ENCODE measurements at places on chromosomes 5 and 9. TPM values are rescaled to one million over a fixed set of nuclear protein-coding genes. Genes with fewer than 3 reads are reported as not detected.

The MUSK gene
- not detected for total RNA-seq

The ZNF883 gene
- total RNA-seq, result 3.3 TPM

The DAPK1 gene
- total RNA-seq, result 1.9 TPM

The BASP1 gene
- total RNA-seq, result 83.8 TPM

The WDR70 gene
- 25.5 TPM for total RNA-seq

GRCh38 chr5:7584749-7585148 is 188.8 kb downstream of the ADCY2 start:
- no peak for DNase-seq

GRCh38 chr5:171410181-171410580 is 9.3 kb upstream of the FGF18 start:
- no peak for DNase-seq

- peak; percentile 51 for DNase-seq
Observed at GRCh38 chr5:76337953-76338451, 65.1 kb upstream of the IQGAP2 start.

- DNase-seq, result no peak
Observed at GRCh38 chr5:11171236-11171635, 410.2 kb upstream of the DAP start.

DNA sequence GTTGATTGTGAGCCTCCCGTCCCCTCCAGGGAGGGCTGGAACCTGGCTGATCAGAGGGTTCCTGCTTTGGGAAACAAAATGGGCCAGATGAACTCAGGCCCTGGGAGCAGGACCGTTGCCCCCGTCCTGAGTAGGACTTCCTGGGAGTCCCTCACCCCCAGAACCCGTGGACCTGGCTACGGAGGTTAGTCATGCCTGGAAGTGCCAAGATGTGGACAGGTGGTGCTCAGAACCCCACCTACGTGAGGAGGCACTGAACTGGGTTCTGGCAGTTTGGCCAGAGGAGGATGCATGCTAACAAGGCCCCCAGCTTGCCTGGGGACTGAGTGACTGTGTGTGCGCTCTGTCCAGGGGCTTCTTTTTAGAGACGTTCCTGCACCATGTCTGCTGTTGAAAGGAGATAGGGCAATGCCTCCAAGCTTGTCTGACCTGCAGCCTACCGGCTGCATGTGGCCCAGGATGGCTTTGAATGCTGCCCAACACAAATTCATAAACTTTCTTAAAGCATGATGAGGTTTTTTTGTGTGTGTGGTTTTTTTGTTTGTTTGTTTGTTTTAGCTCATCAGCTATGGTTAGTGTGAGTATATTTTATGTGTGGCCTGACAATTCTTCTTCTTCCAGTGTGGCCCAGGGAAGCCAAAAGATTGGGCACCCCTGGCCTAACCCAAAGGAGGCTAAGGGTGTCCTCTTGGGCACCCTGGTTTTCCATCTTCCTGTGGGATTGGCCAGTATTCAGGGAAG is 1.8 kb upstream of the DAB2IP start:
- no peak for DNase-seq

GRCh38 chr5:179313849-179314521 is 31.3 kb downstream of the ADAMTS2 start:
- DNase-seq, result no peak

DNA sequence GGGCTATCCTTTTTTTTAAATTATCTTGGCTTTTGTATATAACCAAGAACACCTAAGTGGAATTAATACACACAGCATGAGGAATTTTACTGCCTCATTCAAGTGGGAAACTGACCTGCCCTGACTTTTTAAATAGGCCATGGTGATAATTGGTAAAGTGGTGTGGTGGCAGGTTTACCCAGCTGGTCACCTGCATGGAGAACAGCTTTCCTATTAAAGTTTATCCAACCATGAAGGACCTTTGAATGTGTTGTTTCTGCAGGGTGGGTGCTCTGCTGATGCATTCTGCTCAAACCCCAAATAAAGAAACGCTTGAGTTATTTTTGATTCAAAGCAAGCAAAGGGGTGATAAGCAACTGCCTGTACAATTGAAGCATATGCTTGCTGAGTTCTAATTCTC is 261.0 kb upstream of the GRIN3A start:
- no peak for DNase-seq

DNA sequence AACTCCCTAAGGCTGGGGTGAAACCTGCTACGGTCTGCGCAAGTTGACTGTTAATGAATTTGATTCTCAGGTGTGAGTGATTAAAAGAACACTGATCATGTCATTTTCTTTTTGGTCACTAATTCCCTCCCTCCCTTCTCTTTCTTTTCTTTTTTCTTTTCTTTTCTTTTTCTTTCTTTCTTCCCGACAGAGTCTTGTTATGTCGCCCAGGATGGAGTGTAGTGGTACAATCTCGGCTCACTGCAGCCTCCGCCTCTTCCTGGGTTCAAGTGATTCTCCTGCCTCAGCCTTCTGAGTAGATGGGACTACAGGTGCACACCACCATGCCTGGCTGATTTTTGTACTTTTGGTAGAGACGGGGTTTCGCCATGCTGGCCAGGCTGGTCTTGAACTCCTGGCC is 2.6 kb downstream of the ANXA1 start:
- no peak for DNase-seq

- DNase-seq, result no peak
Observed at GRCh38 chr5:16455668-16456067, 9.9 kb downstream of the ZNF622 start.

- DNase-seq, result no peak
Observed at GRCh38 chr9:84557751-84558150, 111.8 kb upstream of the NTRK2 start.

GRCh38 chr5:134813827-134814226 is 31.9 kb upstream of the C5orf24 start:
- DNase-seq, result no peak

- DNase-seq, result peak; percentile 30
Observed at GRCh38 chr5:100311806-100312205, 223.4 kb upstream of the FAM174A start.

DNA sequence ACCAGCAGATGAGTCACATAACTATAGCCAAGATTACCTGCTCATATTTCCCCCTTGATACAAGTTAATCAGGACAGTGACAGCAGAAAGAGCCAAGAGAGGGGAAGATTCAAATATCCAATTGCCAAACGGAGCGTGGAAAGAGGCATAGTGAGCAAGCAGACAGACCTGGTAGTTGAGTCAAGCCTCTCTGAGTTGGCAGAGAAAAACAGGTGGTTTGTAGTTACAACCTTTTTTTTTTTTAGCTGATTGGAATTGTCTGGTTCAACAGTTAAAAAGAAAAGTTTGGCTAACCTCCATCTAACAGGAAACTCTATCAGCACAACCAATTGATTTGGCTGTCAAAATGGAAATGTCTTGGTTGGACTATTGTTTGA is 272.1 kb downstream of the TLE1 start:
- DNase-seq, result no peak

DNA sequence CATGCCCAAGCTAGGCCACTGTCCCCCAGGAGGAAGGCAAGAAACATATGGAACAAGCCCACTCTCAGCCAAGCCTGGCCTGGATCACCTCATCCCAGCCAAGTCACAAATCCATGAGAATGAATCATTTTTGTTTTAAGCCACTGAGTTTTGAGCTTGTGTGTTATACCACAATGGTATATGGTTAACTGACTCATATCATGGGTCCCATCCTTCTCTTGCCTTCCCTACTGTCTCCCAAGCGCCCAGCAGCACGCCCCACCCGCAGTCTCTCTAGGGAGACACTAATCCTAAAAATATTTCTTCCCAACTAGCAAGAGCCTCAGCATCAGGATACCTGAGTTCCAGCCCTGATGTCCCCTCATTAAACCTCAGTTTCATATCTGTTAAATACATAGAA is 248.1 kb downstream of the CDK5RAP2 start:
- peak; percentile 66 for DNase-seq

- DNase-seq, result no peak
Observed at GRCh38 chr9:109769250-109769649, 10.7 kb upstream of the PALM2AKAP2 start.

DNA sequence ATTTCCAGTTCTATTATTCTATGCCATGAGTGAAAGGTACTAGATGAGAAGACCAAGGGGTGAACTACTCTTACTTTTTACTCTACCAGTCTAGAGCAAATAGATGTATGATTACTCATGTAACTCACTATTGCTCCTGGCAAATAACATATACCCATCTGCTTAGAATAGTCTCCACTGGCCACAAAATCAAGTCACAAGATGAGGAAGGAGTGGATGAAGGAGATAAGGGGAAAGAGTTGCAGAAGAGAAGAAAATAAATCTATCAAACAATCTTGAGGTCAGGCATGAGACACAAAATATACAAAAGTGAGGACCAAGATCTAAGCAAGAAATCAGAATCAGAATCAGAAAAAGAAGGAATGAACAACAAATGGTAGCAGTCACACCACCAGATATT is 13.7 kb upstream of the NR4A3 start:
- DNase-seq, result no peak

DNA sequence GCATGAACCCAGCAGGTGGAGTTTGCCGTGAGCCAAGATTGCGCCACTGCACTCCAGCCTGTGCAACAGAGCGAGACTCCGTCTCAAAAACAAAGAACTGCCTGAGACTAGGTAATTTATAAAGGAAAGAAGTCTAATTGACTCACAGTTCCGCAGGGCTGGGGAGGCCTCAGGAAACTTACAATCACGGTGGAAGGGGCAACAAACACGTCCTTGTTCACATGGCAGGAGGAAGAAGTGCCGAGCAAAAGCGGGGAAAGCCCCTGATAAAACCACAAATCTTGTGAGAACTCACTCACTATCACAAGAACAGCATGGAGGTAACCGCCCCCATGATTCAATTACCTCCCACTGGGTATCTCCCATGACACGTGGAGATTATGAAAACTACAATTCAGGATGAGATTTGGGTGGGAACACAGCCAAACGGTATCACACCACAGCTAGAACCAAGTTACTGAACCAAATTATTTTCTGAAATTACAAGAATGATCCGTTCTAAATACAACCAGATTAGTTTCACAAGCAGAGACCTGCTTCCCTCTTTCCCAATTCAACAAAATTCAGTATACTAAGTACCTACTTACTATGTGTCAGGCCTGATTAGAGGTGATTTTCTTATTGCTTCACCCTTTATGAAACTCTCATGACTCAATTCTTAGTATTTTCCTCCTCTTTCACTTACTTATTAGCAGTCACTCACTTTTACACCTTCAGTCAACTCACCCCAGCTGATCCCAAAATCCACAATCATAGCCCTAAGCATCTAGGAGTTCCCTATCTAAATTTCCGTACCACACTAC is 8.4 kb downstream of the UBTD2 start:
- DNase-seq, result peak; percentile 78

DNA sequence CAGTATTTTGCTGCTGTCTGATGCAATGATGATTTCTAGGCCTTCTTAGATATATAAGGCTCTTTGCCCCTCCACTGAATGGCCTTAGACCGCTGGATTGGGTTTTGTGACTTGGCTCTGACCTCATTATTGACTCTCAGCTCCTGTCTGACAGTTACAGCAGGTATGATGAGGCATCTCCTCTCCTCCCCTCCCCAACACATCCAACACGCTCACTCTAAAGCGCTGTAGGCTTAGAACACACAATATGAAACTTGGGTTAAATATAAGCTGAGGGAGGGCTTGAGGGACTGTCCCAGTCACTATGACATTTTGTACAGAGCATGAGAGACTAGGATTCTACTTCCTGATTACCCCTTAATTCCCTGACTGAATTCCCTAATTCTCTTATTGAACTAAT is 18.8 kb upstream of the CER1 start:
- no peak for DNase-seq

- no peak for DNase-seq
Observed at GRCh38 chr9:115328677-115329076, 210.7 kb upstream of the TNC start.

- no peak for DNase-seq
Observed at GRCh38 chr9:126704157-126704891, 90.6 kb downstream of the LMX1B start.
